ENCODE measurements at places on chromosomes 1 and 21.

- no peak for DNase-seq
Observed at GRCh38 chr21:35635261-35635660, 425.1 kb downstream of the SETD4 start.

DNA sequence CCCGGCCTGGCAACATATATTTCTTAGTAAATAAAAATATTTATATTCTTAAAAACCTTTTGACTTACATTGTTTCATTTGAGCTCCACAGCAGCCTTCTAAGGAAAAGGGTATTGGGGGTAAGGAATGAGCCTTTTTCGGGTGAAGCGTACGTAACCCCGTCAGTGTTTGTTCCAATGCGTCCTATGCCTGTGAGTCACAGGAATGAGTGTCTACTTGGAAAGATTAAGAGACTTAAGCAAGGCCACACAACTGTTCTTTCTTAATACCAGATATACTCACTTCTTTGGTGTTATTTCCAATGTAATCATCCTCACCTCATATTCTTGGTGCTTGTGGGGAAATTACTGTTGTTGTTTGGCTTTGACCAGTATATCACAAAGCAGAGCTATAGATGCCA lies 22.7 kb downstream of the WDTC1 start:
- no peak for DNase-seq

DNA sequence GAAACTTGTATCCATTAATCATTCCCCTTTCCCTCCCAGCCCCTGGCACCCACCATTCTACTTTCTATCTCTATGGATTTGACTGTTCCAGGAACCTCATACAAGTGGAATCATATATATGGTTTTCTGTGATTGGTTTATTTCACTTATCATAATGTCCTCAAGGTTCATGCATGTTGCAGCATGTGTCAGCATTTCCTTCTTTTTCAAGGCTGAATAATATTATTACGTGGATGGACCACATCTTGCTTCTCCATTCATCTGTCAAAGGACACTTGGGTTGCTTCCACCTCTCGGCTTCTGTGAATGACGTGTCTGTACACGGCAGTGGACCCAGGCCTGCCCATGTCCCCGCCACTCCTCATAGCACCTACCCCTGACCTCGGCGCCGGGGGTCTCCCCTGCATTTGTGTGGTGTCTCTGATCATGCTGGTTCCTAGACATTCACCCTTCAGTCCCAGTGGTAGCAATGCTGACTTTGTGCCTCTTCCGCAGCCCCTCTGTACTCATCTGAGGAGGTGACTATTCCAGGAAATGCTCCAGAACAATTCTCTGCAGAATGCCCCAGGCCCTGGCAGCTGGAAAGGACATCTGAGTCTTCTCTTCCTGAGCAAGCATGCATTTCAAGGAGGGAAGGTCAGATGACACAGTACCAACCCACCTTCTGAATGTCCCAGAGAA lies 136.9 kb downstream of the PSMG1 start:
- DNase-seq: no peak

- no peak for DNase-seq
Observed at GRCh38 chr1:10561955-10562354, 87.2 kb downstream of the PEX14 start.

DNA sequence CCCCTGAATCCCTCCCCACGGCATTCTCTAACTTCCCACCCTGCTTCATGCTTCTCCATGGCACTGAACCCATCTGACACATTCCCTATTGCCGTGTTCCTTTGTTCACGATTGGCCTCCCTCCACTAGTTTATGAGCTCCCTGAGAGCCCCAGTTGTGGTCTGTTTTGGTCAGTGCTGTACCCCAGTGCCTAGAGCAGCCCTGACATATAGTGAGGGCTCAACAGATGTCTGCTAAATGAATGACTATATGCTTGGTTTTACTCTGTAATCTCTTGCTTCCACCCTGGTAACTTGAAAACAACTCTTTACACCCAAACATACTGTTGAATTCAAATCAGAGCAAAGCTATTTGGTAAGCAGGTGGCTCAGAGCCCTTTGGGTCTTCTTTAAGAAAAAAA lies 171.1 kb upstream of the EDN2 start:
- DNase-seq: no peak

GRCh38 chr1:209132736-209133467 lies 450.6 kb upstream of the CAMK1G start:
- no peak for DNase-seq

DNA sequence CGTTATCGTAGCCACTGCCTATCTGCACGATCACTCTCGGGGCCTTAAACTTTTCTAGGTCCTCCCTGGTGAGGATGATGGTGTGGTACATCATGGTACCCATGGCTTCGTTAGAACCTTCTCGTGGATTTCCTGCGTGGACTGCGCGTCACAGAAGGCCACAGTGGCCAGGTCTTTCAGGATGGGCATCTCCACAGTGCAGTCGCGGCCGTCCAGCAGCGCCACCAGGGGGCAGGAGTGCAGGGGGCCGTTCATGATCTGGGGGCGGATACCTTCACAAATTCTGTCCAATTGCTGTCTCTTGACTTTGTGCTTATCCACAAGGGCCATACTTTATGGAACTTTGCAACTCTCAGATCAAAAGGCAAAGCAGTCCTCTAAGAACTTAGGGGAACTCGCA lies 69.6 kb downstream of the WLS start:
- no peak for DNase-seq

- DNase-seq: no peak
Observed at GRCh38 chr1:47659146-47659545, 221.3 kb downstream of the FOXD2 start.

GRCh38 chr1:50605186-50605875 lies 182.1 kb upstream of the DMRTA2 start:
- no peak for DNase-seq

GRCh38 chr1:50717327-50717726 lies 242.7 kb downstream of the FAF1 start:
- DNase-seq: no peak

GRCh38 chr1:230548997-230549396 lies 93.3 kb upstream of the COG2 start:
- DNase-seq: no peak

DNA sequence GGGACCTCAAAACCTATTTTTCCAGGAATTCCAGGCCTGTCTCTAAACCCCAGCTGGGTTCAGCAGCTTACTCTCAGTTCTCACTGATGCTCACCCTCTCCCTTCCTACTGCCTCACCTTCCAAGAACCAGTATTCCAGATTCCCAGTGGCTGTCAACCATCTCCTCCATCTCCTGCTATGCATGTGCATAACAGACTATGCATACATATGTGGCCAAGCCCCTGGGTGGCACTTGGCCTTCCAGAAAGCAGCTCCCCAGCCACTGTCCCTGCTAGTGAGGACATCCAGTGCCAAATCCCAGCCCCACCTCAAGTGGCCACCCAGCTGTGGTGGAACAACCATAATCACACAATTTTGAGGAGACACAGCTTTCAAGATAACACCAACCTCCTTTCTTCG lies 475.7 kb upstream of the PKN2 start:
- DNase-seq: no peak

GRCh38 chr1:67580691-67581403 lies 104.2 kb upstream of the GADD45A start:
- DNase-seq: no peak

DNA sequence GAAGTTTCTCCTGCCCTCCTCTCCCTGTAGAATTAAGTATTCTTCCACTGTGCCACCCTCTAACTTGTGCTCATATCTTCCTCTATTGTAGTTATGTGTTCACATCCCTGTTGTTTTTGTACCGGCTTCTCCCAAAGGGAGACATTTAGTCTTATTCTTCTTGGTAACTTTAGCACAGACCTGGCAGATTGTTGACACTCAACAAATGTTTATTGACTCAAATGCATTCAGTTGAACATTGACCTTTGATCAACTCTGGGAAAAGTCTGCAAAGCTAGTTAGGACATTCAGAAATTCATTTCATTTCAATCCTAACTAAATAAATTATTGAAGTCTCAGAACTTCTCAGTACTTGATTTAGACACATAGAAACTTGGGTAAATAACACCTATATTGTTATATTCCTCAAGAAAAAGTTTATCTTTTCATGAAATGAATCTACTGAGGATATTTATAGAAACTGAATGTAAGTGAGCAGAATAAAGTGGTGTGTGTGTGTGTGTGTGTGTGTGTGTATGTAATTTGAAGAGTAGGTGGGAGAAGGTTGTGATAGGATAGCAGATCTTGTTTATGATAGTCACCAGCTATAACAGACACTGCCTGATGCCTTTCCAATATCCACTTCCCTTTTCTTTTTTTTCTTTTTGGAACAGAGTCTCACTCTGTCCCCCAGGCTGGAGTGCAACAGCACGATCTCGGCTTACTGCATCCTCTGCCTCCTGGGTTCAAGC lies 872.4 kb upstream of the CXADR start:
- no peak for DNase-seq

- DNase-seq: no peak
Observed at GRCh38 chr1:65011983-65012382, 45.6 kb upstream of the JAK1 start.

DNA sequence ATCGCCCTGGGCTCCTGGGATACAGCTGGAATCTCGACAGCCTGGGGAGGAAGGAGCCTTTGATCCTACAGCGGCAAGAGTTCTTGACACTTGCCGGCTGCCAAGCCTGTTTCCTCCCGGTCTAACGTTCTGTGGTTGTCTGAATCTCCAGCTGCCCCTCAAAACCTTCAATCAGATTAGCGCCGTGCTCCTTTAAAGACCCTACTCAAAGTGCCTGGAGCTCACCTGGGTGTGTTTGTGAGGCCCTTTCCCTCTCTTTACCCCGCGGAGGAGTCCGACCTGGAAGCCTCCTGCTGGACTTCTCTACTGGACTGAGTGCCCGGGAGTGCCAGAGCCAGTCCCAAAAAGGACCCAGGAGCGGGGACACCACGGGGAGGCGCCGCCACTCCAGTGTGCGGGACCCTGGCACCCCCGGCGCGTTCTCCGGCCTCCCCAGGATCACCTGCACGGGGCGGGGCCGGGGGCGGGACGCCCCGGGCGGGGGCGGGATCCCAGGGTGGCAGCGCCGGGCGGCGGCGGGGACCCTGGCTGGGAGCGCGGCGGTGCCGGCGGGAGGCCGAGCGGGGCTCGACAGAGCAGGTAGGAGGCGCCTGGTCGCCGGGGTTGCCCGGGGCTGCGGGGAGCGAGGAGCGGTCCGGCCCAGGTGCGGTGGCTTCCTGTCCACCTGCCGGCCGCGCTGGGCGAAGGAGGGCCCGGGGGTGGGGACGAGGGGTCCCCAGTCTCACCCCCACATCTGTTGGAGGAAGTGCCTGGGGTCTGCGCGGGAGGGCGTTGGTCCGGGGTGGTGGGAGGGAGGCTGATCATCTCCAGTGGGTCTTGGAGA lies at the start of gene NCMAP:
NCMAP (plus strand) TSS at position 497 of the 823 bp plus-strand sequence. CDS start 39,344 bp downstream, outside the sequence.
- peak; percentile 77 for DNase-seq
